ENCODE measurements at places on chromosomes 5 and 9. TPM values are rescaled to one million over a fixed set of nuclear protein-coding genes. Genes with fewer than 3 reads are reported as not detected.

HEMGN gene
- total RNA-seq = not detected

STPG3 gene
- not detected for total RNA-seq

DNA sequence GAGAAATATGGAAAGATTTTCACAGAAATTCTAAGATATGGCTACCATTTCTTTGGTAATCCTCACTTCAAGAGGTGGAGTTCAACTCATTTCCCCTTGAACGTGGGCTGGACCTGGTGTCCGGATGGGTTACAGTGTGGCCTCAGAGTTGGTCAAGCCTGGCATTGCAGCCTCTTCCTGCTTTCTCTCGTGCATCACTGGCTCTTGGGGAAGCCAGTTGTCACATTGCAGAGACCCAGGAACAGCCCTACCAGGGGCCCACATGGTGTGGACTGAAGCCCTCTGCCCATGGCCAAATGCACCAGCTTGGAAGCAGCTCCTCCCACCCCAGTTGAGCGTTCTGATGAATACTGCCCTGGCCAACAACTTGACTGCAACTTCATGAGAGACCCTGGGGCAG is 47.7 kb upstream of the FCN1 start:
- no peaks in the 10 kb centered on the region for H3K36me3 ChIP-seq
- H3K4me3 ChIP-seq = no peak overlapping the region
- no peaks in the 10 kb centered on the region for H3K4me1 ChIP-seq
- no peak overlapping the region for H3K27ac ChIP-seq

ARID3C gene
- total RNA-seq = 0.11 TPM

DNA sequence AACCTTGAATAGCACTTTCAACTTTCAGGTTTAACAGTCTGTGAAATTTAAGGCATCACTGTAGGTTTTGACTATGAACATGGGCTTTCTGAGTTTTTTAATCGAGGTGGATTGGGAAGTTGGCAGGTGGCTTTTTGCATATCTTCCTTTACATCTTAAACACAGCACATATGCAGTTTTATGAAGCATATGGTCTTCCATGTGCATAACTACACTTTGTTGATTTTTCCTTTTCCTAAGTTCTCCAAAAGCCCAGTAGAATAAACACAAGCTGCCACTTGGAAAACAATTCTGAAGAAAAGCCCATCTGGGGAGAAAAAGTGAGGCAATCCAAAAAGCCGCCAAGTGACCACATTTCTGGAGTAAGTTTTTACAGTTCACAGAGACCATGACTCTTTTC is 236.5 kb upstream of the IL12B start:
- no peaks in the 10 kb centered on the region for H3K36me3 ChIP-seq
- no peak overlapping the region for H3K4me3 ChIP-seq
- H3K4me1 ChIP-seq = no peaks in the 10 kb centered on the region
- H3K27me3 ChIP-seq = peaks cover 12% of the 10 kb centered on the region

DNA sequence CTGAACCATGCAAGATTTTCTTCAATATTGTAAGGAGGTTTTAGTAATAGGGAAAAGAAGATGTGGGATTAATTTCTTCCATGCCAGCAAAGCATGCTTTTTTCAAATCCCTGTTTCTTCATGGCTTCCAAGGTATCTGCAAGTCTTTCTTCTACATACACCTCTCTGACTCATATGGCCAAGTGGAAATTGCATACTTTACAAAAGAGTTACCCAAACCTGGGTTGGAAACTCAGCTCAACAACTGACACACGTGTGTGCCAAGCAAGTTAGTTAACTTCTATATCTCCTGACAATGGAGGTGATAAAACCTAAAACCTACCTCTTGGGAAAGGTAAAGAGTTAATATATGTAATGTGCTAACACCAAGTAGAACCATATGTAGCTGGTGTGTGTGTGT is 28.5 kb upstream of the MAMDC2 start:
- no peak for DNase-seq
- 0 out of 2 replicates have a peak, but pooled peaks cover 5% of the 10 kb centered on the region for H3K4me1 ChIP-seq
- H3K36me3 ChIP-seq = no peaks in the 10 kb centered on the region
- peaks cover 46% of the 10 kb centered on the region for H3K27me3 ChIP-seq
- H3K27ac ChIP-seq = no peak overlapping the region

GRCh38 chr5:126975796-126976195 is 54.6 kb downstream of the MARCHF3 start:
- H3K4me3 ChIP-seq = no peak overlapping the region
- H3K4me1 ChIP-seq = peaks cover 10% of the 10 kb centered on the region
- DNase-seq = no peak
- H3K27me3 ChIP-seq = no peaks in the 10 kb centered on the region
- no peak overlapping the region for H3K27ac ChIP-seq

All from GM23248 (cell line).